ENCODE measurements at places on chromosomes 7 and 10.

- no peak for DNase-seq
Observed at GRCh38 chr7:39357648-39358047, 208.6 kb upstream of the YAE1 start.

- DNase-seq: no peak
Observed at GRCh38 chr10:33579996-33580395, 245.5 kb upstream of the NRP1 start.

GRCh38 chr10:7301006-7301778 lies 109.6 kb downstream of the SFMBT2 start:
- no peak for DNase-seq

GRCh38 chr7:84294847-84295455 lies 100.4 kb upstream of the SEMA3A start:
- DNase-seq: no peak

DNA sequence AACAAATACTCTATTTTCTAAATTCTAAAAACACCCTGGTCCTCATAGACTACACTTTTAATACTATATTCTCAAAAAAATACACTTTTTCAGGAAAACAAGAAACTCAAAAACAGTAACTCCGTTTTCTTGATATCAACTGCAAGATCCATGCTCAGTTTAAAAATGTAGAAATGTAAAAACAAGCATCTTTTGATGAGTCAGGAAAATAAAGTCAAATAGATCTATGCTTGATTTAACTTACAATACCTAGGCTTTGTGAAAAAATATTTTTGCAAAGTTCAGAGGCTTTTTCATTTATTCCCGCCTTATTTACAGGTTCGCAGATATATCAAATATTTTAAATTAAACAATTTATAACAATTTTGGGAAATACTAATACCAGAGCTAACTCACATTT lies 33.6 kb downstream of the POT1 start:
- DNase-seq: no peak

DNA sequence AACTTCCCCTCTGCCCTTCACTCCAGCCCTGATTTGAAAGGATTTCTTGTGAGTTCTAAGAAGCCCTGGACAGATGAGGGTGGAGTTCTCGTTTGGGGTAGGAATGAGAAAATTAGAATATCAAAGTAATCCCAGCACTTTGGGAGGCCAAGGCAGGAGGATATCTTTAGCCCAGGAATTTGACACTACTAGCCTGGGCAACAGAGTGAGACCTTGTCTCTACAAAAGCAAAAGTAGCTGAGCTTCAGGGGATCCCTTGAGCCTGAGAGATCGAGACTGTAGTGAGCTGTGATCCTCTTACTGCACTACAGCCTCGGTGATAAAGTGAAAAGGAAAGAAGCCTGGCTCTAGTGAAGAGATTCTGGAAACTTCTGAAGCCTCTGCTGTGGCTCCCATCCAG lies 76.2 kb downstream of the TET1 start:
- DNase-seq: no peak
